ENCODE measurements at places on chromosomes 13 and 19. TPM values are rescaled to one million over a fixed set of nuclear protein-coding genes. Genes with fewer than 3 reads are reported as not detected.

GRCh38 chr13:41075034-41075433, 13.7 kb downstream of the WBP4 start:
- no peak for DNase-seq

GRCh38 chr19:1154731-1155351, 19.2 kb downstream of the SBNO2 start:
- DNase-seq, result no peak

DNA sequence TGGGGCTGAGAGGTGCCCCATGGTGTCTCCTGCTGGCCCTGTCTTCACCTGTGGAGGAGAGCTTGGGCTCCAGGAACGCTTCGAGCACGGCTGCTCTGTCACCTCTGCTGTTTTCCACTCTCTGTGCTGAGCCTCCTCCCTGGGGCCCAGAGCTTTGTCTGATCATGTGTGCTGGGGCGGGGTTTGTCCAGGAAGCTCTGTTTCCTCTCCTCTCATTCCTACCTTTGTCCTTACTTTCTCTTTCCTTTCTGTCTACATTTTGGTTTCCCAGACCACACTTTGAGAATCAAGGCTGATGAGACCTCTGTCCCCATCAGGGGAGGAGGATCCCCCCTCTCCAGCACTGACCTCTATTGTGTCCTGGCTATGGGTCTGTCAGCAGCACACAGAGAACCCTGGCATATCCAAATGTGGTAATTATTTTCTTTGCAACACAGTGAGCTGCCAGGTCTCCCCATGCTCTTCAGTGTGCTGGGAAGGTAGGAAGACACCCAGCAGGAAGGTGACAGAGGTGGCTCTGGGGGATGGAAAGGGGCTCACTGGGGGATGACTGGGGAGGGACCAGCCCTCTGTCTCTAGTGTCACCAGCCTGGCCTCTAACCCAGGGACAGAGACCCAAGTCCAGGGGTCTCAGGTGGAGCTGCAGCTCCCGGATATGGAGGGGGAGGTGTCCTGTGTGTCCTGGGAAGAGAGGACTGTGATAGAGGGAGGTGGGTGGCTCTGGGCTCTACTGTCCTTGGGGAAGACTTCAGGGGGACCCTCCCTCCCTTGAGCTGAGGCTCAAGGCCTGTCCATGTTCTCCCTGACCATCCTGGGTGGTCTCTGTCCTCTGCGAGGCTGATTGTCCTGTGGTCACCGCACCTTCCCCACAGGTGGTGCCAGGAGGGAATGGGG, at the start of gene CEACAM1:
Gene CEACAM1, minus strand, starts transcription at position 128 of the 894 bp plus-strand sequence. Its CDS starts 107 bp downstream, at position 21.
- DNase-seq, result peak; percentile 50

GRCh38 chr13:113074876-113075275, 30.7 kb upstream of the F7 start:
- DNase-seq, result no peak

Gene ZNF835
- total RNA-seq, result 1.3 TPM

DNA sequence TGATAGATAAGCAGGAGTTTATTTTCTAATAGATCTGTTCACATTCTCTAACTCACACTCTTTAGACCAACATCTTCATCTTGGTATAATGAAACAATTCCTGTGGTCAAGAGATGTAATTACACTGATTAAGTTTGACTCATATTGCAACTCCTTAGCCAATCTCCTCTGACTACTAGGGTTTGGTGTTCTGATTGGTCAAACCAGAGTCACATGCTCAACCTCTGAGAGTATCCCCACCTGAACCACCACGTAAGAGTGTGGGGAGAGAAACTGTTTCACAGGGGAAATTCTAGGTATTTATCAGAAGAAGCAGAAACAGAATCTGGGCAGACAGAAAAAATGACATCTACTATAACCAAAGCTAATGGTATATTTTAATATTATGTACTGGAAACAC, 42.4 kb downstream of the UQCRFS1 start:
- no peak for DNase-seq

DNA sequence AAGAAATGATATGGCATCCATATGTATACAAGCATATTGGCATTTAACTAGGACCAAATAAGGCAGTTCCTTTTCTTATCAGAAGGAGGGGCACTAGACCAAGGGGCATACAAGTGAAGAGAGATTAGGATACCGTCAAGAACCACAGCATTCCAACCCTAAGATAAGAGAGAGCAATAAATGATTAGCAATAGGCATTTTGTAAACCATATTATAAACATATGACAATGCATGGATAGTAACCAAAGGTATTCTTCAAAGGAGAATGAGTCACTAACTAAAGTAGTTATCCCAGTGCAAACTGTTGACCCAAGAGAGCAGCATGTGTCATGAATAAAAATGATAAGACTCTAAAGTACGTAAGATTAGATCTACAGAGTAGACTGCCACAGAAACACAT, 500.9 kb upstream of the HTR2A start:
- peak; percentile 16 for DNase-seq

DNA sequence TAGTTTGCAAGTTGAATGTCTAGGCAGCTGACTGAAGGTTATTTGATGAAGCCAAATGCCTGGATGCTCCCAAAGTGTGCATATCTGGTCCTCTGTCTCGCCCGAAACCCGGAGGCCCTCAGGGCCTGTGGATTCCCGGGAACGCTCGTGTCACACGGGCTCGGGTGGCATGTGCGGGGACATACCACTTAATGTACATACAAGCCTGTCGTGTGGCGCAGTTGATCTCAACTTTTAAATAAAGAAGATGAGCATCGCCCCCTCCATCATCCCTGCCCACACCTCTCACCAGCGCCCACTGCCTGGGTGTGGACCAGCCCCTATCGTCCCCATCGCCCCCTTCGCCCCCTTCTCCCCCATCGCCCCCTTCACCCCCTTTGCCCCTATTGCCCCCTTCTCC, 33.9 kb downstream of the ATP11A start:
- no peak for DNase-seq

Gene NKG7
- not detected for total RNA-seq

- no peak for DNase-seq
These were observed 292.5 kb downstream of the UQCRFS1 start for GRCh38 chr19:28920269-28921066.

DNA sequence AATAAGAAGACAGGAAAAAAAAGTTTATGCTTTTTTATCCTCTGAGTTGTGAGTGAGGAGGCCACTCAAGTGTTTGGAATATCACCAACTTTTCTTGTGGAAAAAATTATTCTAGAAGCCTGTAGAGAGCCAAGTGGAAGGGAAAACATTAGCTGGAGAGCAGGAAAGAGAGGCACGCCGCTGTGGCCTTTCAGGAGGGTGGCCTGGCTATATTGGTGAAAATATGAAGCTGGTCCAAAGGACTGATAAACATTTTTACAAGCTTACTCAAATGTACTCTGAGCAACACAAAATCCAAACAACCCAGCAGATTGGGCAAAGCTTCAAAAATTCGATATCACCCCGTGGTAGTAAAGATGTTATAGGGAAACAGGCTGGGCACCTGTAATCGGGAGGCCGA, 2.3 kb upstream of the EIF3G start:
- no peak for DNase-seq
